NCI-H526 treated with DMSO at 0.1 percent for 48 hours (cell line): ENCODE measurements at places on chromosomes 5 and 9.

GRCh38 chr5:132234684-132235062, 7.0 kb upstream of the P4HA2 start:
- DNase-seq: no peak

DNA sequence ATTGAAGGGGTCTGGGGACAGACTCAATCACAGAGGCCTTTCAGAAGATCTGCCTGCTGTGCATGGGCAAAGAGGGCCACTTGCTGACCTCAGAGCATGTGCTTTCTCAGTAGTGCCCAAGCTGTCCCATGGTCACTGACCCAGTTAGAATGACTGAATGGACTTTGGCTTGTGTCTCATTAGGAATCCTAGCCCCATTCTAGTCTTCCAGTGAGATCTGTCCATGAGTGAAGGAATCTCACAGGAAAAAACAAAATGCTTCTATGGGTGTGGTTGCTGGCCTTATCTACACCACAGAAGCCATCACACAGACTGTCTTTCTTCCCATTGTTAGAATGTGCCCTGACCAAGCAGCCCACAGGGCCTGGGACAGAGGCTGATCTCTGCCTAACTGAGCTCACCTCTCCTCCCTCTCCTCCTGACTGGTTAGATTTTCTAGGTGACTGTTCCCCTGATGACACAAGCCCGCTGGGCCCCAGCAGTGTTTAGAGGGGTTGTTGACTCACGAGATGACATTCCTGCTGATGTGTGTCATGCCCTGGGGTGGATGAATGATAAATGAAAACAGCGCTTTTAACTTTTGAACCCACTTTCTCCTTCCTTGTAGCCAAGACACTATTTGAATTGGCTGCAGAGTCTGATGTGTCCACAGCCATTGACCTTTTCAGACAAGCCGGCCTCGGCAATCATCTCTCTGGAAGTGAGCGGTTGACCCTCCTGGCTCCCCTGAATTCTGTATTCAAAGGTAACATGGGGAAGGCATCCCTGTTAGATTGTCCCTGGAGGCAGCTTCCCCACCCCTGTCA, 24.8 kb downstream of the TGFBI start:
- no peak for DNase-seq

GRCh38 chr5:96755851-96756250, 51.9 kb downstream of the ERAP1 start:
- no peak for DNase-seq

- DNase-seq: no peak
Observed at GRCh38 chr5:39193553-39194465, 25.6 kb downstream of the FYB1 start.

DNA sequence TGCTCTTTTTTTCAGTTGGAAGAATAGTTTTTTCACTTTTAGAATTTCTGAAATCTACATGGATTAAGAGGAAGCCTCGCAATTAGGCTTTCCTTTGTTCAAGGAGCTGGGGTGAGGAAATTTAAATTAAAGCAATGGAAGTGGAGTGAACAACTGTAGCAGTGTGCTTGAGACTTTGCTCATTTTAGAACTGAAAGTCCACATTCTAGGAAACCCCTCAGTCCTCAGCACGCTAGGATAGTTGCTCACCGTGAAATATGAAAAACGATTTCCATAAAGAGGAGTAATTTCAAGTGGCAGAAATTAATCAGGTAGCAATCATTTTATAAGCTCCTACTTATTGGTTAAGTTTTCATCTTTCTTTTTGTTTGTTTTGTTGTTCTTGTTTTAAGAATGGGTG, 243.0 kb upstream of the ITGA1 start:
- DNase-seq: no peak

DNA sequence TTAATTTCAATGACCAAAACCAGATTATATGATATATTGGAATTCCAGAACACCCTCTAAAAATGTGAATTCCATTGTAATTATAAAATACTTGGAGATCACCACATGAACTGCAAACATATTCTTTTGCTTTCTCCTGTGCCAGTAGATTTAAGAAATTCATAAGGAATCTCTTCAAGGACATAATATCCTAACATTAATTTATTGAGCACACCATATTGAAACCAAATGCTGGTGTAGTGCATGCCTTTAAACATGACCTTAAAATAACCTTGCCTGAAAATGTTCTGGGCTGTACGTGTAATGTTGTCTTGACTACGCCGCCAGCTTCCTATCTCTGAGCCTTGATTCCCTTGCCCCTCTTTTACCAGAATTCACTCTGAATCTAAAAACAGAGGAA, 205.0 kb upstream of the ACTBL2 start:
- no peak for DNase-seq

DNA sequence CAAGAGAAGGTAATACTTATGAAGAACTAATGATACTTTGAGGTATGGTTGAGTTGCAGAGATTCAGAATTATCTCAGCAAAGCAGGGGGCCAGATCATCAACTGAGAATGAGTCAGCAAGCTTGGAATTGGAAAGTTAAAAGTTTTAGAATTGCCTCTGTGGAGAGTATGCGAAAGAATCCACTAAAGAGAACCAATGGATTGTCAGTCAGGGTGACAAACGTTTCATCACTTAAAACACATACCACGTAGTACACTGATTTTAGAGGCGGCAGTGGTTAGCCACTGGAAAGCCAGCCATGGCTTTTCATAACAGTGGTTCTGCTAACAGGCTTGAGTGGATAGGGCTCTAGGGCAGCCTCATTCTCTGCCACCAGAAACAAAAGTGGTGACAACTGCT, 30.7 kb downstream of the AOPEP start:
- DNase-seq: no peak
